ENCODE measurements at places on chromosomes 3 and 15.

- DNase-seq: no peak
Observed at GRCh38 chr3:4935347-4935746, 43.9 kb upstream of the BHLHE40 start.

- DNase-seq: no peak
Observed at GRCh38 chr15:58686286-58686685, 63.2 kb downstream of the ADAM10 start.

- DNase-seq: no peak
Observed at GRCh38 chr3:60913474-60913873, 337.8 kb downstream of the FHIT start.

- no peak for DNase-seq
Observed at GRCh38 chr15:101382544-101382943, 87.5 kb upstream of the SNRPA1 start.

GRCh38 chr3:36740787-36741186, 23.6 kb downstream of the DCLK3 start:
- DNase-seq: no peak

- peak; percentile 75 for DNase-seq
Observed at GRCh38 chr3:196311-197148, at the start of gene CHL1. Gene CHL1, plus strand, starts transcription at chr3:196763. Its CDS starts 123,014 bp downstream, at chr3:319777.

DNA sequence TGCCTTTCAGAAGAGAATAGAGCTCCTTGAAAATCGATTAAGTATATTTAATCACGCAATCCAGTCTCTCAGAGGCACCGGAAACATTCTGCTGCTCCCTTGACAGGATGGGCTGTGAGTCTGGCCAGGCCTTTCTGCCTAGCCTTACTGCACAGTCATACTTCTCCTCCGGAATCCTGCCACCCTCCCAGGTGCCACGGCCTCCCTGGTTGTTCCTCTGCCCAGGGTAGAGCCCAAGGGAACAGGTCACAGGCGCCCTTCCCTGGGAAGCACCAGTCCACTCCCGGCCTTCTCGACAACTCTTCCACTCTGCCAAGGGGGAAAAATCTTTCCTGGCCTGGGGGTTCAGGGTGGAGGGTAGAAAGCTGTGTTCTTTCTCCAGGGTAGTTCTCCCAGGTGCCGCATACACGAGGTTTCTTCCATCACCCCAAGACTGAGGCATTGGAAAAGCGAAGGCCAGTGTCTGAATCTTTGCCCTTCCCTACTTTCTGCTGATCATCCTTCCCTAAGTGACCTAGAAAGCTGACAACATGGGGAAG, 17.4 kb upstream of the SYNM start:
- no peak for DNase-seq

- DNase-seq: no peak
Observed at GRCh38 chr15:93469994-93470393, 381.0 kb upstream of the RGMA start.

DNA sequence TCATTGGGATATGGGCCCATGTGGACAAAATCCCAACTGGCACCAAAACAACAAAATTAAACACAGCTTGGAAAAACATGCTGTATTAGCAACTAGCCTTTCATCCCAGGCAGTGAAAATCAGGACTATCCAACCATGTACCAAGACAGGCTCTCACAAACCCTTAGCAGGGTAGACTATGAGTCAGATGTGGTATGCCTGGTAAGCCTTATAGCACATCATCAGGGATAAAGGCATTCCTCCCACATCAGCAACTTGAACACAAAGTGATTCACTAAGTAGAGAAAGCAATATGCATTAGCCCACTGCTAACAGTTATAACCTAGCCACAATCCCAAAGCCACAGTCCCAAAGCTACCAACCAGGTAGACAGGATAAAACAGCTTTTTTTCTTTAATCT, 8.0 kb downstream of the CEP152 start:
- DNase-seq: no peak

- no peak for DNase-seq
Observed at GRCh38 chr15:29018995-29019976, 133.5 kb downstream of the APBA2 start.

- no peak for DNase-seq
Observed at GRCh38 chr15:75416584-75416983, 34.9 kb downstream of the SIN3A start.

DNA sequence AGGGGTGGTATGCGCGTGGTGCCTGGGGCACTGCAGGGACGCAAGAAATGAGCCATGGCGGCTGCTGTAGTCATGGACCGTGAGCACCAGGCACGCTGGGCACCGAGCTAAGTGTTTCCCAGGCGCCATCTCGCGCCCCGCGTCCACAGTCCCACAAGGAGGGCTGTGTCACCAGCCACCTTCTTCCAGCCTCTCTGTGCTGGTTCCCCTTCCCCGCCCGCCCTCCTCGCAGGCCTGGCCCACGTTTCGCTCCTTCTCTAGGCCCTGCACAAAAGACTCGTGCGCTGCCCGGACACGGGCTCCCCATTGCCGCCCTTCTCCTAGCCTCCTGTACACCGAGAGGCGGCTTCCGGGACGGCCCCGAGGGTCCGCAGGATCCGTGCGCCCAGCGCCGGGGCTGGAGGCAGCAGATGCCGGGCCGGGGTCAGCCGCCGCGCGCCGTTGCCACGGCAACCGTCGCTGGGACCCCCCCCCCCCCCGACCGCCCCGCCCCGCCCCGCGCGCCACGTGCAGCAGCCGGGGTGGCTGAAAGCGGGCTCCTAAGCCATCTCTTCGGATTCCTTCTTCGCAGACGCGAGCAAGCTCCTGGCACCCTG, 113.4 kb downstream of the SRGAP3 start:
- peak; percentile 48 for DNase-seq

- DNase-seq: no peak
Observed at GRCh38 chr3:20773320-20773984, 587.4 kb upstream of the SGO1 start.

- no peak for DNase-seq
Observed at GRCh38 chr3:56476771-56477170, 8.5 kb upstream of the ERC2 start.

Measured in head of caudate nucleus (tissue), 42 donors.